ENCODE measurements at places on chromosomes 3 and 15.

DNA sequence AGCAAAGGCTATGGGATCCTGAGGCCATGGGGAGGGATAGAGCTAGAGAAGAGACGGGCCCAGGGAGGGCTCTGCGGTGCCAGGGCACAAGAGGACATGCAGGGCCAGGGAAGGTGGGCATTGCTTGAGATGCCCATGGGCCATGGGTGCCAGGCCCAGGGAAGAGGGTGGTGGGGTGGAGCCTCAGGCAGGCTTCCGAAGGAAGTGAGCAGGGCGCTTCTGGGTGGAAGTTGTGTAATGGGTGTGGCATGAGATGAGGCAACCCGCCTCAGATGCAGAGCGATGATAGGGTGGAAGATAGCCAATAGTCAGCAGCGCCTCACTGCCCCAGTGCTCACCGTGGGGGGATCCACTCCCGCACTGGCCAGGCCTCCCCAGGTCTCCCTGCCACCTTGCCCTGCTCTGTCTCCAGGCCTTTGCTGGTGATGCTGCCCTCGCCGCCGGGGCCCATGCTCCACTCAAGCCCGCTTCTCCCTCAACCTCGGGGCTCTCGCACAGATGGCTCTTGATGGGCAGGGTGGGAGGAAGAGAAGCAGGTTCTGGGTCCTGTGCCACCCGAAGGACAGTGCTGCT is 51.4 kb downstream of the DNAJB8 start:
- no peak for DNase-seq

GRCh38 chr3:148175214-148175613 is 522.5 kb upstream of the AGTR1 start:
- no peak for DNase-seq

DNA sequence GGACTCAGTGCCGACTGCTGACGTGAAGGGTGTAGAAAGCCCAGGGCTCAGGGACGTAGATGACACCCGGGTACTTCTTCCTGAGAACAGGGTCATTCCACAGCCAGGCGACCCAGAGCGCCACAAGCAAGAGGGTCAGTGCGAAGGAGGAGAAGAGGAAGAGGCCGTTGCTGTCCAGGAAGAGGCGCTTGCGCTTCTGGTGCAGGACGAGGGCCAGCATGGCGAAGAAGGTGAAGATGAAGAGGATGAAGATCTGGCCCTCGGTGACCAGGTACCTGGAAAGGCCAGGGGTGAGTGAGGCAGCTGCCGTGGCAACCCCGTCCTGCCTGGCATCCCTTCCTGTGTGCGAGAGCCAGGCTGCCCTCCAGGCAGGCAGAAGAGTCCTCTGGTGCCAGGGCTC is 3.0 kb upstream of the CALML4 start:
- no peak for DNase-seq

GRCh38 chr3:190258634-190259033 is 63.6 kb downstream of the CLDN1 start:
- DNase-seq, result peak; percentile 31

DNA sequence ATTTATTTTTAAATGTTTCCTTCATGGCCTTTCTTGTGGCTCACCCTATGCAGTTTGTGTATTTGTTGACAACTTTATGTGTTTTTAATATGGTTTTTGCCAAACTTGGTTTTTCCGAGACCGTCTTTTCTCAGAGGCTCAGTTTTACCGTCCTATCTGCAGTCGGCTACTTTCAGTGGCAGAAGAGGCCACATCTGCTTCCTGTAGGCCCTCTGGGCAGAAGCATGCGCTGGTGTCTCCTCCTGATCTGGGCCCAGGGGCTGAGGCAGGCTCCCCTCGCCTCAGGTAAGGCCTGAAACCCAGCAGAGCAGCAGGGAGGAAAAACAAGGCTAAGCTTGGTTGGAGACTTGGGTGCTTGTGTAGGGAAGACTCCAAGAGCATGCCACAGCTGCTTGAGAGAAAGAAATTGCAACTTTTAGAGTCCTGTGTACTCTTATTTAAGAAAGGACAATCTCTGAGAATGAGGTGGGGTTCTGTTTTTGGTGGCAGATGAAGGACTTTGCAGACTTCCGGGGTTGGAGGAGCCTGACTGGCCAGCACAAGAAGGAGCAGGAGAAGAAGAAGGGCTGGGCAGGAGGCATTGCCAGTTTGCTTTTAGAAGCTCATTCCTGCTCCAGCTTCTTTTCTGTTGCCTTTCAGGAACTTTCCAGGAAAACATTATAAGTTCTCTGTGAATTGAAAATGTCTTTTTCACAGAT is at the start of gene TIGIT:
TSS of gene TIGIT (plus strand) at position 191 of the 698 bp plus-strand sequence. CDS start at position 225, 34 bp downstream.
- no peak for DNase-seq

DNA sequence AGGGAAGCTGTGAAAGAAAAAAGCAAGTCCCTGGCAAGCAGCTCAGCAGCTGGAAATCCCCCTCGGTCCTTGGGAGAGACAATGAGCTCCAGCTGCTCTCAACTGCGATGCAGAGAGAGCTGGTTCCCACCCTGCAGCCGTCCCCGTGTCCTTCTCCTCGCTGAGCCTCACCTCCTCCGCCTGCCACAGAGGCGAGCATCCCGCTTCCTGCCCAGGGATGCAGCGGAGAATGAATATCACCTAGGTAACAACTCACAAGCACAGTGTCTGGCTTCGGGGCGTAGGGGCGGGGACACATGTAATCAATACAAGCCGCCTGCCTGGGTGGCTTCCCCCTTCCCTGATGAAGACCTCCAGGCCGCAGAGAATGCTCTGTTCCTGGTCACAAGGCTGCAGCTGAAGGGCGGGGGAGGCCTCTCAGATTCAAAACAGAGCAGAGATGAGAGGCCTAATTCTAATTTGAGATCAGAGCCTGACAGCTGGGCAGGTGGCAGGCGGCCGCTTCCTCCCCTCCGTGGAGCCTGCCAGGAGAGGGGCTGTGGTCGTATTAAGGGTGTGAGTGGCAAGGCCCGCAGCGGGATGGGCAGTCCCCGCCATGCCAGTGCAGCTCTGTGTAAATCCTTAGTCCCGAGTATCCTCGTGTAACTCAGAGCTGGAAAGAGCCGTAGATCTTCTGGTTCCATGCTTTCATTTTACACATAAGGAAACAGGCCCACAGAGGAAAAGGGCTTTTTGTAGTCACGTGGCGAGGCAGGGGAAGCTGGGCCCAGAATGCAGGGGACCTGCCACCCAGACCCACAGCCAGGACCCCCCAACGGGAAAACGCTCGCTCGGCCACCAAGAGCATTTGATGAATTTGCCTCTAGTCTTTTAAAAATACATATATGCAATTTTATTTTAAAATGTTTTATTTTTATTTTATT is 24.3 kb downstream of the ZDHHC19 start:
- DNase-seq, result no peak

GRCh38 chr15:45842151-45842550 is 207.3 kb downstream of the SQOR start:
- peak; percentile 8 for DNase-seq

GRCh38 chr15:56272454-56272853 is 28.8 kb upstream of the RFX7 start:
- DNase-seq, result no peak

GRCh38 chr15:49501586-49501985 is 78.5 kb downstream of the FGF7 start:
- no peak for DNase-seq

DNA sequence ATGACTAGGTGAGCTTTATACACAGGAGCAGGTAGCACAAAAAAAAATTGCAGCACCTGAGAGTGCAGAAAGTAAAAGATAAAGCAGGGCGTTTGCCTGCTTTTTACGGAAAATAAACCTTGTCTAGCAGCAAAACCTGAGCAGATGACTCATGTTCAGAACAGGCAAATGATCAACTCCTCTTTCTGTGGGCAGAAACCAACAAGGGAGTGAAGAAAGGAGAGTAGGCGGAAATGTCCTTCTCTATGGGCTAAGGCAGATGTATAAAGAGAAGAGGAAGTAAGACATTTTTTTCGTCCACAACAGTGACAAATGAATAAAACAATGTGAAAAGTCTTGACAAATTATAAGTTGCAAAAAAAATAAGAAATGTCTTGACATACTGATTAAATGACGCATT is 24.5 kb upstream of the GMNC start:
- DNase-seq, result no peak

DNA sequence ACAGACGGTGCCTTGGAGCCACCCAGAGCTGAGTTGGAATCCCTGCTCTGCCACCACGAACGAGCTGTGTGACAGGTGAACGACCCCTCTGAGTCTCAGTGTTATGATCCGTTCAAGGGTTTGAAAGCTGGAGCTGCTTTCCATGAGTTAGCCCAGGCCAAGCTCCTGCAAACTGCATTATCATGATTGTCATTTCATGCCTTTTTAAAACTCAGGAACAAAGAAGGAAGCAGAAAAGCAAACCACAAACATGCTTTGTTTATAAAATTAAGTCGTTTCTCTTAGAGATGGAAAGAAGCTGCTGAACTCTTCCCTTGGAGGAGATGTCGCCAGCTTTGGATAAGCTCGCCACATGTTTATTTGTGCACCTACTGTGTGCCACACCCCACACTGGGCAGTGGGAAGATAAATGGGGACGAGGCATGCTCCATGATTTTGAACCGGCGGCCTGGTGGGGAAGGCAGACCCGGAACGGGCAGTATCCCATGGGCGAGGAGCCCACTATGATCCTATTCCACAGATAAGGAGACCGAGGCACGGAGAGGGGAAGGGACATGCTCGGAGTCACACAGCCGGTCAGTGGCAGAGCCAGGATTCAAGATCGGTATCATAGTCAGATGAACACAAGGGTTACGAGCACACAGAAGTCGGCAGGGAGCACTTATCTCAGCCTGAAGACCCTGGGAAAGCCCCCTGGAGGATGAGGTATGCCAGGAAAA is 15.9 kb downstream of the HRH1 start:
- DNase-seq, result no peak

GRCh38 chr3:101938262-101938847 is 89.0 kb downstream of the NFKBIZ start:
- peak; percentile 60 for DNase-seq

DNA sequence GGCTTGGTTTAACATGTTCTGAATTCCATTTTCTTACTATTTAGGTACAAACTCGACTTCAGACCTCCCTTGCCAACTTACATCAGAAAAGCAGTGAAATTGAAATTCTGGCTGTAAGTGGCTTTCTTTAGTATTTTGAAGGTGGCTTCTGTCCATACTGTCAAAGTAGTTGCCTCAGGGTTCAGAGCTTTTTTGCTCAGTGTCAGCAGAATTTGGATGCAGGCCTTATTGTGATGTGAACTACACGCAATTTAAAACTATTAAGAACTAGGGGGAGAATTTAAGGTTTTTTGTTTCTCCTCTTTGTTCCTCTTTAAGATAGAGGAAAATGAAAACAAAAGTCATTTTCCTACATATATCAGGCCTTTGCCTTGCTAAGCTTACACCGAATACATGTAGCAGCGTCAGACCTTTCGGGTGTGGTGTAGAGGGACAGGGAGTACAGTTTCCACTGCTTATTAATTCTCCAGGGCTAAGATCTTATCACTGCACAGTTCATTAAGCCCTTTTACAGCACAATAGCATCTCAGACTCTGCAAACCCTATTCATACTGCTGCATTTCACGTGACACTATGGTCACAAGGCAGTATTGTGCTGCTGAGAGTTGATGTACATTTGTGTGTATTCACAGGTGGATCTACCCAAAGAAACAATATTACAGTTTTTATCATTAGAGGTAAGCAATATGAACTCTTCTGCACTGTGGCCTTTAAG is 6.7 kb downstream of the SRP14 start:
- no peak for DNase-seq

DNA sequence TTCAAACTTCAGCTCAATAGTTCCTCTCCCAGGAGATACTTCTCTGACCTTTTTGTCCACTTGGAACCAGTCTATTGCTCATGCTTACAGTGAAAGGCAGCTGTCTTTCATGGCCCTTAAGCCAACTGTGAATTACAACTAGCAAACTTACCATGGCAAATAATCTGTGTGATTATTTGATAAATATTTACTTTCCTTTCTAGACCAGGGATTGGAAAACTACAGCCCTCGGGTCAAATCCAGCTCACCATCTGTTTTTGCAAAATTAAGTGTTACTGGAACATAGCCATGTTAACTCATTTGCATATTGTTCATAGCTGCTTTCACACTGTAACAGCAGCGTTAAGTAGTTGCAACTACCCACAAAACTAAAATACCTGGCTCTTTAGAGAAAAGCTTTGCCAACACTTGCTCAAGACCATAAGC is 289.1 kb upstream of the MCTP2 start:
- no peak for DNase-seq
